ENCODE measurements at places on chromosomes 1 and 21.

- DNase-seq, result no peak
These were observed 32.3 kb downstream of the TMEM63A start for GRCh38 chr1:225849925-225850324.

DNA sequence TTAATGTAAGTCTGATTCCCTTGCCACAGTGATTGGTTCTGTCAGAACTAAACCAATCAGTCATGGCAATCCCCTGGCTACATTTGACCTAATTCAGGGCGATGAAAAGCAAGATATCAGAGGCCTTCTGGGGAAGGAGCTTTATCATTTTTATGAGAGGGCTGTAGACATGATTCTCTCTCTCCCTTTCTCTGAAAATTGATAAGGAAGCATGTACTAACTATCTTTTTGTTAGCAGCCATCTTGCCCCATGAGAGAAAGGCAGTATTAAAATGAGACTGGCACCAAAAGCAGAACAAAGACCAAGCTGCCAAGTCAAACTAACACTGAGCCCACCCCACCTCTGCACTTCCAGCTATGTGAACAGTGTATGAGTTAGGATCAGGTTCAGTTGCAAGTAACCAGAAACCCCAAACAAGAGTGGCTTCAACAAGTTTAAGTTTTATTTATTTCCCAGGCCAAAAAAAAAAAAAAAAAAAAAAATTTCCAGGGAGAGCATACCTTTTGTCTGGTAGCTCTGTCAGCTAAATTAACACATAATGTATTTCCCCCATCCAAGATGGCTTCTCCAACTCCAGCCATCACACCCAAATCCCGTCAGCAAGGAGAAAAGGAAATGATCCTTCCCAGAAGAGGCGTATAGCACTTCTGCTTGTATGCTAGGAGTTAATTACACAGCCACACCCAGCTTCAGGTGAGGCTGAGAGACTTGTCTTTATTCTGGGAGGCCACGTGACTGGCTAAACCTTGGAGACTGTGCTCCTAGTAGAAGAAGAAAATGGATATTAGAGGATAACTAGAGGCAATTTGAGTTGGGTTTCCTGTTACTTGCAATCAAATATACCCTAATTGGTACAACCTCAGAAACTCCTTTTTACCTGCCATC lies 105.8 kb upstream of the RALGPS2 start:
- no peak for DNase-seq

- no peak for DNase-seq
These were observed 3.3 kb upstream of the ATP1A4 start for GRCh38 chr1:160148121-160148520.

DNA sequence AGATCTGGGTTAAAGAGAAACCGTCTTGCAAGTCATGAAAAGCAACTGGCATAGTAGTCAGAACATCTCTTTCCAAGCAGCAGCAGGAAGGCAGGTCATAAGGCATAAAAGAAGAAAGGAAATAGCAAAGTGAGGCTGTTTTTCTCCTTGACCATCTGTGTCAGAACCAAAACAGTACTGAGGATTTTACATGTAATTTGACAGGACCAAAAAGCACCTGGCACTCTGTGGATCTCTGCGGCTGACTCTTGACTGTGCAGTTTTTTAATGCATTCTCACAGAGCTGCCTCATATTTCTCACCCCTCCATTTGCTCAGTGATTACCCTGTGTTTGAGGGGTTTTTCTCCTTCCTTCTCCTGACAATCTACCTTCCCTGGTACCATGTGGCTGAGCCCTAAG lies 17.7 kb downstream of the TBX15 start:
- DNase-seq, result no peak

Data from activated naive CD4-positive, alpha-beta T cell treated with anti-CD3 and anti-CD28 coated beads, Interleukin-2, amount 50 U/mL, for 72 hours (primary cell).